ENCODE measurements at places on chromosomes 12 and 14. TPM values are rescaled to one million over a fixed set of nuclear protein-coding genes. Genes with fewer than 3 reads are reported as not detected.

DNA sequence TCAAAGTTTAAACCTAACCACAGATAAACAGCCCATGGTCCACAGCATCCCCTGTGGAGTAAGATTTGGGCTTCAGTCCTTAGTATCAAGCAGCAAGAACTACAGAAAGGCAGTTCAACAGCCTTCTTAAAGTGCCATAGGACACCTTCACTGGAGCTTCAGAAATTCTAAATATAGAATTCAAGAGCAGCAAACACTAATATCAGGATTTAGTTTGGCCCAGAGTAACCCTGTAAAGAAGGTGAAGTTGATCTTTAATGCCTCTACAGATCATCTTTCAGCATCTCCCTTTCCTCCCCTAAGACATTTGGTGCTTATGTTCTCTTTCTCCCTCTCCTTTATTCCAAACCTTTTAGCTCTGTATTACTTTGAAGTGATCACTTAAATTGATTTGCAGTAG lies 59.5 kb upstream of the ARHGAP5 start:
- no peak for DNase-seq

GRCh38 chr12:113823016-113823415 lies 143.1 kb downstream of the RBM19 start:
- DNase-seq, result no peak

DNA sequence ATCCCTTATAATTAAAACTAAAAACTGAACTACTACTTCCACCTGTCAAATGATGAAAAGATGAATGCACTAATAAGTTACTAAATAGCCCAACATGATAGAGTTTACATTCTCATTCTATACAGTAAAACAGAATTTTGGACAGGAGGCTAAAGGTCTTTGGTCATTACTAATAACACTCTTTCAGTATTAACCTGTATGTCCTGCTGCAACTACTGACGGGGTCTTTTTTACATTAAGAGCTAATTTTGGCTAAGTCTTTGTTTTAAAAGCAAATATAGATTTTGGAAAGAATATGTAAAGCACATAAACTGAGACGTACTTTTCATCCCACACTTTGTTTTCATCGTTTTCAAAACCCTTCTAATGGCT lies 175.4 kb upstream of the CDKN3 start:
- no peak for DNase-seq

- DNase-seq, result peak; percentile 21
Observed at GRCh38 chr14:100078997-100079725, 13.9 kb downstream of the EVL start.

DNA sequence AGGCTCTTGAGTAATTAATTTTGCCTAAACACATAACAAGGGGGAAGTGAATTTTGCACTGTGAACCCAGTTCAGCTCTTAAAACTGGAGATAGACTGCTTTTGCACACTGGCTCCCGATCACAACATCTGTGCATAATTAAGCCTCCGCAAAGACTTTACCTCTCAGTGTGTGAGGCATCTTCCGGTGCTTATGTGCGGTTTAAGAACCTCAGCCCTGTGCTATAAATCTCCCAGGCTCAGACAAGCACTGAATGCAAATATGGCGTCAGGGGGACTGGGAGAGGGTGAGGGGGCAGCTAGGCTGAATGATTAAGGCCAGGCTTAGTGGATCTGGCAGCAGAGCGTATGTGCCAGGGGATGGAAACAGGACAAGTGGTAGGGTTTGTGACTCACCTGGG lies 103.3 kb downstream of the ADCK1 start:
- DNase-seq, result no peak

GRCh38 chr12:131279281-131279921 lies 325.7 kb downstream of the ADGRD1 start:
- no peak for DNase-seq

- DNase-seq, result no peak
Observed at GRCh38 chr12:119082016-119082415, 96.7 kb upstream of the HSPB8 start.

DNA sequence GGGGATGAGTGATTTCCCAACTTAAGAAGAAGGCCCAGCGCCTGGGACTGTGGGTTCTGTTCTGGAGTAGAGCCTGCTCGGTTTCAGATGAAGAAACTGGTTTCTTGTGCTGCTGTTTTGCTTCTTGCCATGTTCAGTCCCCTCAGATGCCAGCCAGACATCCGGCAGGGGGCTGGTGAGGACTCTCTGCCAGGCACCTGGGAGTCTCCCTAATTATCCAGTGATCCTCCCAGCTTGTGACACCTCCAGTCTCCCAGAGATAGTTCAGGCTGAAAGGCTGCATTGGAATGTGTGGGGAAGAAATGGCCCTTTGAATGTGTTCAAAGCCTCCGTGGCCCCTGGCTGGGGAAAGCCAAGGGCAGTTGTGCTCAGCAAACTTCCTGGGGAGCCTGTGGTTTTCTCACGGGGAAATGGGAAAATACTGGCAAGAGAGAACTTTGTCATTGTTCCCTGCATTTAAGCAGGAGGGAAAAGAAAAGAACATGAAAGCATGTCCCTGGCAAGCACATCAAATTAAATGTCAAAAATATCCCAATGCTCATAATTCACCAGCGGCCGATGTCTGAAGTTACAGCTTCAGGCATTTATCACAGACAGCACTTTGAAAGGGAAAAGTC lies 8.5 kb upstream of the SERPINA12 start:
- DNase-seq, result no peak

- no peak for DNase-seq
Observed at GRCh38 chr14:49494836-49495235, 91.3 kb downstream of the RPS29 start.

DNA sequence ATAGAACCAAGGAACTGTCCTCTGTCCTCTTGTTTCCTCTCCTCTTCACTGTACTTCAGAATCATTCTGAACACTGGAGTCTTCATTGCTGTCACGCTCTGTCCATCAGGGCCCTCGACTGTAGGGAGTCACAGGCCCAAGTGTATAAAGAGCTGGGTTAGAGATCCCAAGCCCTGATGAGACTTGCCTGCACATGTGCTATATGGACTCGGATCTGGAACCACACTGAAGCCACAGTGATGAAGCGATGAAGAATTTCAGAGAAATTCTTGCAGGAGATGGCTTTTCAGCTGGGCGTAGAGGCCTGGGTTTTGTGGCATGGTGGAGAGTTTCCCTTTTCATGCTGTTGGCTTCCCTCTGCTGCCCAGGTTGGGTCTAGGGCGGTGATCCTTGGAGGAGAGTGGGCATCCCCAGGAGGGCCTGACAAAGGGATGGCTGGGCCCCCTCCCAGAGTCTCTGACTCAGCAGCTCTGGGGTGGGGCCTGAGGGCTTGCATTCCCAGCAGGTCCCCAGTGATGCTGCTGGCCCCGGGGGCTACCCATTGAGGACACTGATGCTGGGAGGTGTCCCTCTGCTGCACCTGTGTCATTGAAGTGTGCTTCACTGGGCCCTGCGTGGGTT lies 39.6 kb upstream of the YY1 start:
- DNase-seq, result no peak

- no peak for DNase-seq
Observed at GRCh38 chr12:45669093-45669492, 60.4 kb upstream of the ARID2 start.

GRCh38 chr12:122228092-122228491 lies 2.2 kb upstream of the DIABLO start:
- DNase-seq, result no peak

- no peak for DNase-seq
Observed at GRCh38 chr12:1935242-1935641, 16.8 kb upstream of the CACNA2D4 start.

GRCh38 chr12:64039281-64039871 lies 182.7 kb downstream of the KICS2 start:
- DNase-seq, result no peak

GRCh38 chr14:103095210-103095778 lies 769 bp downstream of the EXOC3L4 start:
- no peak for DNase-seq

GRCh38 chr14:67571991-67572323 lies 28.1 kb downstream of the PIGH start:
- no peak for DNase-seq

GRCh38 chr12:24134092-24134491 lies 184.6 kb upstream of the SOX5 start:
- DNase-seq, result no peak

DNA sequence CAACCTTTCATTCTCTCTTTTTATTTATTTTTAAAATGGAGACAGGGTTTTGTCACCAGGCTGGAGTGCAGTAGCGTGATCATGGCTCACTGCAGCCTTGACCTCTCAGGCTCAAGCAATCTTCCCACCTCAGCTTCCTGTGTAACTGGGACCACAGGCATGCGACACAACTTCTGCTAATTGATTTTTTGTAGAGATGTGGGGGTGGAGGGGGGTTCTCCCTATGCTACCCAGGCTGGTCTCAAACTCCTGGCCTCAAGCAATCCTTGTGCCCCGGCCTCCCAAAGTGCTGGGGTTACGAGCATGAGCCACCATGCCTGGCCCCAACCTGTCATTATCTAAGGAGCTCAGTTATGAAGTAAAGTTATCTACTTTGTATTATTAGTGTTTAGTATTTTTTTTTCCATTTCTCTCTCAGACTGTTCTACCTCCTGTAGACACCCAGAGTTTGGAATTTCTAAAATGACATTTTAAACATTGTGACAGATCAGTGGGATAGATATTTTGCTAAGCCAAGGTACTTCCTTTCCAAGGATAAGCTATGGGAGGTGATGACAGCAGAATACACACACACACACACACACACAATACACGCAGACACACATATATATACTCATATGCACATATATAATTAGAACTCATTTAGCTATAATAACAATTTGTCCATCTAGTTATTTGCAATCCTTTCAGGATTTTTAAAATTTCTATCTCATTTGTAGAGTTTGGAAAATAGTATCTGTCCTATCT lies 2.1 kb upstream of the USP44 start:
- no peak for DNase-seq

- no peak for DNase-seq
Observed at GRCh38 chr12:122851820-122852219, 16.6 kb downstream of the HIP1R start.

DNA sequence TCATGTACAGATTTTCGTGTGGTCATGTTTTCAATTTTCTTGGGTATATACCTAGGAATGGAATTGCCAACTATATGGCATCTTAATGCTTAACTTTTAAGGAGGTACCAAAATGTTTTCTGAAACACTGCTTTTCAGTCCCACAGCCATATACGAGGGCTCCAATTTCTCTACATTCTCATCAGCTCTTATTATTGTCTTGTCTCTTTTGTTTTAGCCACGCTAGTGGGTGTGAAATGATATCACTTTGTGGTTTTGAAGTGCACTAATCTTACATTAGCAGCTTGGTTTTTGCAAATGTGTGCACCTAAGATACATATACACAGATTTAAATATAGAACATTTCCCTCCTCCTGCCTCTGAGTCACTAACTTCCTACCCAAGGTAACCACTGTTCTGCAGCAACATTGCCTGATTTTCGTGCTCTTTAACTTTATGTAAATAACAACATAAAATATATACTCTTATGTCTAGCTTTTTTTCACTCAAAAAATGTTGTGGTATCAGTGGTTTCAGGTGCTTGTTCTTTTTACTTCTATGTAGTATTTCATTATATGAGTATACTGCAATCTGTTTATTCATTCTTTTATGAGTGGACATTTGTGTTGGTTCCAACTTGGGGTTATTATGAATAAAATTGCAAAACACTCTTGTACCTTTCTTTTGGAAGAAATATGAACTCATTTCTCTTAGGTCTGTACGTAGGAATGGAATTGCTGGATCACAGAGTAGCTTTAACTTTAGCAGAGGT lies 73.1 kb downstream of the ZFP36L1 start:
- no peak for DNase-seq

DNA sequence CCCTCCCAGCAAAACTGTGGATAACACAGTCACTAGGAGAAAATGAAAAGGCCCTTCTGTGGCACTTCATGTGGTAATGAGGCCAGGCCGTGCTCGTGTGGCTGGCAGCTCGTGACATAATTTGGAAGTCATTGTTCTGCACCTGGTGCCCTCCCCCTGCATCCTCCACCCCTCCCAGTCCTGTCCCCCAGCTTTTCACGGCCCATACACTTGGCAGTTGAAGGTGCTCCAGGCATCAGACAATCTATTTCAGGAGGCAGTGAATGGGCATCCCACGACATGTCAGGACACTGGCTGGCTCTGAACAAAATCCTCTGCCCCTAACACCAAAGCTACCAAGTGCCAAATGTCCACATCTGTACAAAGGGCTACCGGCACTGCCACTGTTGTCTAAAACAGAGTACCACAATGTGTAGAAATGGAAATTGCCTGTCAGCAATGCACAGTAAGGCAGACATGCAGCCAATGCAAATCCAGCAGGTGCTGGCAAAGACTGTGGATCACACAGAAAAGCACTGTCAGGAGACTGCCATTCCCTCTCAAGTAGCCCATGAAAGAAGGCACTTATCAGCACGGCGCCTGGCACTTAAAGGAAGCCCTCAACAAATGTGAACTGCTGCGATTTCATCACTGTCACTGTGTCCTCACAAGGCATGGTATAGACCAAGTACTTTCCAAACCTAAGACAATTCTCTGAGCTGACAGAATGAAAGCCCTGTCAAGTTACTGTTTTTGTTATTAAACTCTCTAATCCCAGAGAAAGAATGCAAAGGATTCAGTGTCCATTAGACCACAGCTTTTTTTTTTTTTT lies 39.1 kb downstream of the CORO1C start:
- DNase-seq, result peak; percentile 47

- DNase-seq, result no peak
Observed at GRCh38 chr14:104972301-104973134, 5.7 kb downstream of the AHNAK2 start.

DNA sequence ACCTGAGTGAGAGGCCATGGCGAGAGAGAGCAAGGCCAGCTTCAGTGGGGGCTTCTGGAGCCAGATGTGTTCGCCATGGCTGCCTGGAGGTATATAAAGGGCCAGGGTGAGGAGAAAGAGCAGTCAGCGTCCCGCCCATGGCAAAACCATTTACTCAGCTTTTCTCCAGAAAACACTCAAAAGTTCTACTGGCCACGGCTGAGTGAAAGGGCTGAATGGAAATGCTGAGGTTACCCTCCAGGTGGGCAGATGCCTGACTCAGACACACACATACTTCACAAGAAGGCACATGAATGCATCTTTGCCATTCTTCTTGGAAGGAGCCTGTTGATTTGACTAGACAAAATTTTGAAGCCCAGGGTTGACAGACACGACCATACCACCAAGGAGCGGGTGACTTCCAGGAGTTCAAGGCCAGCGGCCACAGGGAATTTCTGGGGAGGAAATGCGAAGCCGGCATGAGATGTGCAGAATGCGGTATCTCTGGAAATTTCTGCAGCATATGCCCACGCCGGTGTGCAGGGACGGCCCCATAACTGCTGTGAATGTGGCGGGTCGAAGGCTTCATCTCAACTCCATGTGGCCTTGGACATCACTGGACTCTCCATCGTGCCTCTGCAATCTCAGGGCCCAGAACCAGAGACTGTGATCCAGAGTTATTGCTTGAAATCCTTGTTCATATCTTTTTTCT lies at the start of gene IL31:
Gene IL31, minus strand, starts transcription at position 67 of the 691 bp plus-strand sequence. Its CDS starts 49 bp downstream, at position 18.
- no peak for DNase-seq

- DNase-seq, result no peak
Observed at GRCh38 chr14:88075269-88075981, 70.5 kb downstream of the GPR65 start.

GRCh38 chr12:101884174-101884573 lies 6.8 kb downstream of the DRAM1 start:
- DNase-seq, result no peak

The NPAS3 gene
- 0.29 TPM for polyA plus RNA-seq

The TTC5 gene
- polyA plus RNA-seq, result 4.9 TPM

The CCDC88C gene
- 2.2 TPM for polyA plus RNA-seq

The OLR1 gene
- polyA plus RNA-seq, result not detected

The EID3 gene
- 1.8 TPM for polyA plus RNA-seq

The C12orf60 gene
- polyA plus RNA-seq, result 5.5 TPM

The ITGA7 gene
- polyA plus RNA-seq, result 247 TPM

The CLEC9A gene
- polyA plus RNA-seq, result not detected

The AQP2 gene
- not detected for polyA plus RNA-seq

Measured in heart right ventricle (tissue), 16 donors.